ENCODE measurements at places on chromosomes 6 and 20.

- no peak for DNase-seq
Measured at GRCh38 chr6:69096681-69097080, 461.6 kb downstream of the ADGRB3 start.

DNA sequence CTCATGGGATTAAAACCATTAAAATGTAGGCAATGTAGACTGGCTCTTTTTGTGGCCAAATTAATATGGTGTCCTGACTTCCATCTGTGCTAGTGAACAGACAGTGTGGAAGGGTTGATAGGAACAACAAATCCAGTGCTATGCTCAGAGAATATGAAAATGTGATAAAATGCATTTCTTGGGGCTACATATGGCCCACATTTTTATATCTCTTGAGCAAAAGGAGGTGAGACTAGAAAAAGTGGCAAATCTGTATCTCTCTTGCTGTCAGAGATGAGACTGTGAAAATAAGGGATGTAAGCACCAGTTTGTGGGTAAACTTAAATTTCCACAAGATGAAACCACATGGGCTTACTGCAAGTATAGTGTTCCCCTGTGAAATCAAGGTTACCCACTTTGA is 162.1 kb downstream of the PHF3 start:
- DNase-seq = no peak

- no peak for DNase-seq
Measured at GRCh38 chr20:45406260-45407066, 1.6 kb upstream of the DBNDD2 start.

DNA sequence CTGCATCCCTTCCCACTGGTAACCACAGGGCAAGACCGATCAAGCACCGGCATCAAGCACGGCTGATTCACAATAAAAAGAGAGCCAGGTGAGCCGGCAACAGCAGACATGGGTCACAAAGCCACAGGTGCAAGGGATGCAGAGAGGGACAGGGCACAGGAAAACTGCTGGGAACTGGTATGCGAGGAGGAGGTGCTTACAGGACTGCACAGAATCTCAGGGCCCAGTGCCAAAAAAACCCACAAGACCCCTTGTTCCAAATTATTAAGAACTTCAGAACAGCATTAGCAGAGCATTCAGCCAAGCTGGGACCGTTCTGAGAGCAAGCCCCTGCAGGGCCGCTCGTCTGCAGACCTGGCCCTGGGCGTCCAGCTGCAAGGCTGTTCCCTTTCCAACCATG is 35.4 kb downstream of the BFSP1 start:
- no peak for DNase-seq

DNA sequence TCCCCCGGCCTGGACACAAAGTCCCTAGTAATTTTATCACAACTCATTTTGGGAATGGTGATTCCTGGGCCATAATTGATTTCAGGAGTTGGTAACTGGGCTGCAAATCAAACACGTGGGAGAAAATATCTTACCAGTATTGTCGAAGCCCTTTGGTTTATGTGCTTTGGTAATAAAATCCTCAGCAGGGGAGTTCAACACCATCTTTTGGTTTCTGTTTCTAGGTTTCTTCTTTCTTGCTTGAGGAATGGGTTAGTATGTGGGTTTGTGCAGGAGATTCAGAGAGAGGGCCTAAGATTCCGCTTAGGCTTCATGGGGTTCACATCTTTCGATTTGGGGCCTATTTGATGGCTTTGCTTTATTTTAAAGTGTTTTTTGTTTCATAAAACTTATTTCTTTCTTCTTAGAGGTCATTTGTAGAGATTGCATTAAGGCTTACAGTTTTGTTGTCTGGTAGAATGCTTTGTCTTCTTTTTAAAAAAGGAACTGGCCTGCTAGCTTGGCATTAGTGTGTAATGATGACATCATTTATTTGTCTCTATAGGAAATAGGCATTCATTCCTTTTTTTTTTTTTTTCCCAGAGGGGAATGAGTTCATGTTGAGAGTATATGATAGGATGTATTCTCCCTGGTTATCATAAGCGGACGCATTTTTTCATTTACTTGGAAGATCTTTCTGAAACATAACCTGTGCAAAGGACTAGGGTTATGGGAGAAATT is 45.8 kb downstream of the CYP24A1 start:
- DNase-seq = no peak

DNA sequence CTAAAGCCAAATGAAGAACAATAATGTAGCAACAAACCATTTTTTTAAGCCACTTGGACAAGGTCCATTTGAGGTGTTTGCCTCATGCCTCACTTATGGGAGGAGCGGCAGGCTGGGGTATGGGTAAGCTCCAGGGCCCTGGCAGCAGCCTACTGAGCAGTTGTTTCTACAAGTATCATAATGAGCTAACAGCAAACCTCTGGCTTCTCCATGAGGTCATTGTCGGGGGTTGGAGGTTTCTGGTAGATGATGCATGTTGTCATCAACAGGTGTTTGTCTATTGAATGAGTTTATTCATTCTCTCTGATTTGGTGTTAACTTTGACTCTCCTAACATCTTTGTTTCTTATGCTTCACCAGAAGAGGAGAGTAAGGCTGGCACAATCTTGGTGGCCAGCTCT is 150.7 kb downstream of the TBC1D7 start:
- no peak for DNase-seq

DNA sequence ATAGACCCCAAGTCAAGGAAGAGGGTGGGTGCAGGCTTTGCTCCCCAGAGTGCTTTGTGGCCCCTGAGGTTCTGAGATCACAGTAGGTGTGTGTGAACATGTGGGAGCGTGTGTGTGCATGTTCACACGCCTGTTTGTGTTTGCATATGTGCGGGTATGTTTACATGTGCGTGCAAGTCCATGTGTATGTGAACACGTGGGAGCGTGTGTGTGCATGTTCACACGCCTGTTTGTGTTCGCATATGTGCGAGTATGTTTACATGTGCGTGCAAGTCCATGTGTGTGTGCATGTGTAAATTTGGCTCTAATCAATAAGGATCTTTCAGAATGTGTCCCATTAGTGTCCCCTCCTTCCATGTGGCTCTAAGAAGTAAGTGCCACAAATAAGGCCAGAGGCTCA is 41.4 kb upstream of the PCMTD2 start:
- no peak for DNase-seq

GRCh38 chr20:7520361-7520760 is 419.9 kb downstream of the HAO1 start:
- no peak for DNase-seq

Measured in mesothelial cell of epicardium (in vitro differentiated cells).